Inflammatory macrophage treated with lipopolysaccharide for 1 hour (primary cell): ENCODE measurements at places on chromosomes 13 and 19.

GRCh38 chr13:27826379-27827353 is 34.4 kb downstream of the GSX1 start:
- peak; percentile 61 for DNase-seq

- no peak for DNase-seq
Observed at GRCh38 chr19:30722761-30723160, 350.6 kb downstream of the ZNF536 start.

- DNase-seq, result no peak
Observed at GRCh38 chr19:14015524-14016035, 9.5 kb upstream of the RFX1 start.

- no peak for DNase-seq
Observed at GRCh38 chr13:35886332-35887114, 244.7 kb downstream of the DCLK1 start.

GRCh38 chr13:103236213-103236612 is 170.0 kb upstream of the SLC10A2 start:
- DNase-seq, result no peak
